ENCODE measurements at places on chromosomes 2 and 18.
A peak's percentile ranks its signal among the peaks of the same experiment; 100 is the strongest.

DNA sequence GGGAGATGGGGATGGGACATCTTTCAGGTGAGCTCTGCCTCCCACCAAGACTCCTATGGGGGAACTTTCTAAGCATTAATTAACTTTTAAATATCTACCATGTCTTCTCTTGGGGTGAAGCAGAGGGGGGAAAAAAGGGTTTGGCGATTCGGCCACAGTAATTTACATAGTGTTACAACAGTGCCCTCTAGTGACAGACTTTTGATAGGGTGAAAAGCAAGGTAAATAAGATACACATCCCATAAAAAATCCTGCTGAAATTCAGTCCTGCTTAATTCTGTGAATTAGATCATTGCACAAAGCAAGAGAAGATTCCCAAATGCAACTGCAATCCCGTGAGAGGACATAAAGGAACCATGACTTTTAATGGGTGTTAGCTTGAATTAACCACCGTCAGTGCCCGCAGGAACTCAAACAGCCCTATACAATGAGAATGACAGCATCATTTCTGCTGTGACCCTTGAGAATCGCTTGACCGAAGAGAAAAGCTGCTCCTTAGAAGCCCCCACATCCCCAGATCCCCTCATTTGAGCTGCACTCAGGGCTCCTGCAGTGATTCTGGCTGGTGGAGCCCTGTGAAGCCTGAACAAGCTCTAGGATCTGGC, 32.8 kb downstream of the FAM124B start:
- DNase-seq = peak; percentile 5

GRCh38 chr18:37244618-37245017, 321.0 kb downstream of the CELF4 start:
- no peak for DNase-seq

- no peak for DNase-seq
These were observed 678.7 kb downstream of the EPHA4 start for GRCh38 chr2:220893411-220893810.

GRCh38 chr2:204479557-204479956, 65.7 kb upstream of the PARD3B start:
- no peak for DNase-seq

GRCh38 chr2:138182250-138182936, 218.1 kb downstream of the HNMT start:
- no peak for DNase-seq

GRCh38 chr2:212957624-212958023, 193.8 kb downstream of the IKZF2 start:
- no peak for DNase-seq

DNA sequence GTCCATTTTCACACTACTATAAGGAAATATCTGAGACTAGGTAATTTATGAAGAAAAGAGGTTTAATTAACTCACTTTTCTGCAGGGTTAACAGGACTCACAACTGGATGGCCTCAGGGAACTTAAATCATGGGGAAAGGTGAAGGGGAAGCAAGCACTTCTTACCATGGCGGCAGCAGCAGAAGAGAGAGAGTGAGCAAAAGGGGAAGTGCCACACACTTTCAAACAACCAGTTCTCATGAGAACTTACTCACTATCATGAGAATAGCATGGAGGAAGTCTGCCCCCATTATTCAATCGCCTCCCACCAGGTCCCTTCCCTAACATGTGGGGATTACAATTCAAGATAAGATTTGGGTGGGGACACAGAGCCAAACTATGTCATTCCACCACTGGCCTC, 55.1 kb upstream of the NETO1 start:
- no peak for DNase-seq

GRCh38 chr18:70385474-70385873, 96.6 kb downstream of the SOCS6 start:
- peak; percentile 30 for DNase-seq

DNA sequence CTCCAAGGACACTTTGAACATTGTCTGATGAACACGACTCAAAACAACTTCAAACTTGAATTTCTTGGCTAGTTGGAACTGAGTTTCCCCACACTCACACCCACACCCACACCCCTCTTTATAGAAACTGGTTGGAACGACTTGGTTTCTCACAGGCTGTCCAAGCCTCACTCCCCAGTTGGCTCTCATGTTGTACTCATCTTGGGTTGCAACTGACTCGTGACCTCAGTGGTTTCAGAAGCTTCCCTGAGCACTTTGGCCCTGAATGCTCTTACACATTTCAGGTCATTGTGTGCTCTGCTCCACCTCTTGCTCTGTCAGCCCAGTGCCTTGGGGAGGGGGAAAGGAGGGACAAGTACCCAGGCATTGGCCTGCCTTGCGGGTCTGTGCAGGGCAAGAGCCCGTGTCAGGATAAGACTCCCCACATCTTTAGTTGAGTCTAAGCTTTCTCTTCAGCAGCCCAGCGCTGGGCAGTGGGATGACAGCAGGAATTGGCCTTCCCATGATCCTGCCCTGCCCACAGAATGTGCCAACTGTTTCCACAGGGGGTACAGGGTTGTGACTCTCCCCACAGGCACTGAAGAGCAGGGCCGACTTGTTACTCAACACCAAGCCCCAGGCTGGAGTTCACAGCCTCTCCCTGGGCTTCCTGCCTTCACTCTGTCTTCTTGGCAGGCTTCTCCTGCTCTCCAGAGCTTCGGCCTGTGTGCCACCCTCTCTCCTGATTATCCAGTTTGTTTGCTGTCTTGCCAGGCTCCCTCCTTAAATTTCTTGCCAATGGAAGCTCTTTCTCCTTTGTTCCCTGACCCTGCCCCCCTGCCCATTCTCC, 104.6 kb downstream of the RTN4 start:
- DNase-seq = peak; percentile 67

DNA sequence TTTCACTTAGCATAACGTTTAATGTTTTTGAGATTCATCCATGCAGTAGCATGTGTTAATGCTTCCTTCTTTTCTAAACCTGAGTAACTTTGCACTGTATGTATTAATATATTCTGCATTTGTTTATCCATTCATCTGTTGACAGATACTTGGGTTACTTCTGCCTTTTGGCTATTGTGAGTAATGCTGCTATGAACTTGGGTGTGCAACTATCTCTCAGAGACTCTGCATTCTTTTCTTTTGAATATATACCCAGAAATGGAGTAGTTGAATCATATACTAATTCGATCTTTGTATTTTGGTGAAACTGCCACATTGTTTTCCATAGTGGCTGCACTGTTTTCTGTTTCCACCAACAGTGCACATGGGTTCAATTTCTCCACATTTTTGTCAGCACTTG, 128.3 kb downstream of the SH3BP4 start:
- no peak for DNase-seq

DNA sequence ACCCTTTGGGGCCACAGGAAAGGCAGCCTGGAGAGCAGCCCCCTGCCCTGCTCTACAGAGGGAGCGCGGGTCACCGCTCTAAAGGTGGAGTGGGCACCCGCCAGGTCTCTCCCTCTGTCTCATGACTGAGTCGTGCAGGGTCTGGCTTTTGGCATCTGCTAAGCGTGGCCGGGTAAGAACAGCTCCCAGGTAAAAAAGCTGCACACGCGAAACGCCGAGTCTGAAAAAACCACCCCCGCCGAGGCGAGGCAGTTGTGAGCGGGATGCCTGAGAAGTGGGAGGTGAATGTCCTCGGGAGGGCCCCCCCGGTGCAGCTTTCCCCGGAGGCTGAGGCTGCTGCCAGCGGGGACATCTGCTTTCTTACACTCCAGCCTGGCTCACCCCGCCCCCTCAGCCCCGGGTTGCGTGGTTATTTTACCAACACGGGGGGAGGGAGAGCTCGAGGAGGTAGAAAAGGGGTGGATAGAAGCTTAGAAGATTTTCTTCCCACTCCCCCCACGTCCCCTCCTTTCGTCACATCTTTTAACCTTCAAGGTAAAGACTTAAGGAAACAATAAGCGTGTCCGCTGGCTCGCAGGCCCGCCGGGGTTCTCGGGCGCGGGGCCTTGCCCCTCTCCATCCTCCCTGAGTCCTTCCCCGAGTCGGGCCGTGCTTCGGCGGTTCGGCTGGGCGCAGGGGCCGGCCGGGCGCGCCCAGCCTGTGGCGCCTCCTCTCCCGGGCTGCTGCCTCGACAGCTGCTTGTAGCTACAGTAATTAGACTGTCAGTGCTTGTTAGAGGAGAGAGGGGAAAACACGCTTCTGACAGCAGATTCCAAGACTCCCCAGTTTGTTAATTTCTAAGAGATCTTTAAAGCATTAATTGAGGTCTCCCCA, 70.6 kb upstream of the PSMD14 start:
- peak; percentile 67 for DNase-seq

GRCh38 chr2:193276988-193277387, 1082.3 kb upstream of the TMEFF2 start:
- DNase-seq = no peak

DNA sequence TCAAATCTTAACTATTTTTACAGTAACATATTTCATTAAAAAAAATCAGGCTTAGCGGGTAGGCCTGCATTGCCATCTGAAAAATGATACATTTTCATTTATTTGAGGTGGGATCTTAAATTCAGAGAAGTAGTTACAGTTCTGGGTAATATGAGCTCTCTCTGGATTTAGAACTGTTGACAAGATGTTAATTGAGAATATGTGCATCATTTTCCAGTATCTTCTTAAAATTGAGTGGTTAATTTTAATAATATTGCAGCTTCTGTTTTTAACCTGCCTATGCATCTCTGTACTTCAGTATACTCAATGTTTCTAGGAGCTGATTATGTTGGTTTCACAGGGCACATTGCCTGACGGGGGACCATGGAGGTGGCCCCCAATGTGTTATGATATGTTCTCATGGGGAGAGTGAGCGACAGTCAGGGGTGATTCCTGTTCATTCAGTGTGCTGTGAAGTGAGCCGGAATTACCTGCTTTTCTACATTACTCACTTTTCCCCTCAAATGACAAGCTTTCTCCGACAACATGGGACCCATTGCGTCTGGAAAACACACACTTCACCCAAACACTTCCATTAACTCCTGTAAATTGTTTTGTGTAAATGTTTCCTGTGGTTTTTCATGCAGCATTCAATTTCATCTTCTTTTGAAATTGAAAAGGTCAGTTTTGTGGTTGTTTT, 406.2 kb downstream of the MTX2 start:
- no peak for DNase-seq

GRCh38 chr2:183773775-183774174, 649.5 kb downstream of the NUP35 start:
- DNase-seq = no peak

DNA sequence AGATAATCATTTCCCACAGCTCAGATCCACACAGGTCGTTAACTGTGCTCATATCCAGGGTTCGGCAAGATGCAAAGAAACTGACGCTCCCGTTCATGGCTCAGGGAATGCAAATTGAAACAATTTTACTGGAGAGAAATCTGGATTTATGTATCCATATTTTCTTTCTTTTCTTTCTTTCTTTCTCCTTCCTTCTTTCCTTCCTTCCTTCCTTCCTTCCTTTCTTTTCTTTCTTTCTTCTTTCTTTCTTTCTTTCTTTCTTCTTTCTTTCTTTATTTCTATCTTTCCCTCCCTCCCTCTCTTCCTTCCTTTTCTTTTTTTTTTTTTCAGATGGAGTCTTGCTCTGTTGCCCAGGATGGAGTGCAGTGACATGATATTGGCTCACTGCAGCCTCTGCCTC, 20.0 kb upstream of the POMC start:
- DNase-seq = no peak

DNA sequence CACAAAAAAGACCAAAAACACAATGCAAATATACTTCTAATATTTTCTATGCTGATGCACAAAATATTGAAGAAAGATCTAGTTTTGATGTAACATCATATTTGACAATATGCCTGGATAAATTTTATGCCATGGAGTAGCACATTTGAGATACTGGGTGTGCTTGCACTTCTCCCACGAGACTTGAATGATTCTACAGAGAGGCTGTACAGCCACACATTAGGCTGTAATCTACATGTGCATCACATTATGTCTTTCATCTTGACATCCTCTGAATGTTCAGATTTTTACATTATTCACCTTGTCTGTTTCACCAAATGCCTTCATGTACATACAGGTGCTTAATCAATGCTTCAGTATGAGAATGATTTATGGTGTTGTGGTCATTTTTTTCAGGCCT, 756.4 kb upstream of the CDH7 start:
- no peak for DNase-seq

- DNase-seq = no peak
These were observed 2.0 kb upstream of the TRPM8 start for GRCh38 chr2:233915128-233915527.

GRCh38 chr2:3189961-3190360, 187.7 kb downstream of the EIPR1 start:
- no peak for DNase-seq

GRCh38 chr2:74532222-74532621, 2.5 kb downstream of the HTRA2 start:
- no peak for DNase-seq

- DNase-seq = no peak
These were observed 15.1 kb upstream of the EML4 start for GRCh38 chr2:42153944-42154581.

GRCh38 chr2:138364554-138365162, 136.9 kb upstream of the SPOPL start:
- no peak for DNase-seq

DNA sequence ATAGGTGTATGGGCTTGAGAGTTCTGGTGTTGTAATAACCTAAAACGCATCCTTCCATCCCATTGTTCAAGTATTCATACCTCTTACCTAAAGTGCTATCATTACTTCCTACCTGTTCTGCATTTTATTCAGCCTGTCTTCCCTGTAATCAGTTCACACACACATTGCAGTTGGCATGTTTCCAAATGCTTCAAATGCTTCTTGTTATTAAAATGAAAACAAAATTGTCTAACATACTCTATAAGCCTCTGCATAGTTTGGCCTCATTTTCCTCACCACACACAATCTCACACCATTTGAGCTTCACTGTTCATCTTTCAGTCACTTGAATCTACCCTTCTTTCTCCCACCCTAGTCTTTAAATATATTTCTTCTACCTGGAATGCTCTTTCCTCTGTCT, 1178.2 kb upstream of the NRXN1 start:
- DNase-seq = no peak

- DNase-seq = no peak
These were observed 127.4 kb upstream of the CTDP1 start for GRCh38 chr18:79552140-79552631.

DNA sequence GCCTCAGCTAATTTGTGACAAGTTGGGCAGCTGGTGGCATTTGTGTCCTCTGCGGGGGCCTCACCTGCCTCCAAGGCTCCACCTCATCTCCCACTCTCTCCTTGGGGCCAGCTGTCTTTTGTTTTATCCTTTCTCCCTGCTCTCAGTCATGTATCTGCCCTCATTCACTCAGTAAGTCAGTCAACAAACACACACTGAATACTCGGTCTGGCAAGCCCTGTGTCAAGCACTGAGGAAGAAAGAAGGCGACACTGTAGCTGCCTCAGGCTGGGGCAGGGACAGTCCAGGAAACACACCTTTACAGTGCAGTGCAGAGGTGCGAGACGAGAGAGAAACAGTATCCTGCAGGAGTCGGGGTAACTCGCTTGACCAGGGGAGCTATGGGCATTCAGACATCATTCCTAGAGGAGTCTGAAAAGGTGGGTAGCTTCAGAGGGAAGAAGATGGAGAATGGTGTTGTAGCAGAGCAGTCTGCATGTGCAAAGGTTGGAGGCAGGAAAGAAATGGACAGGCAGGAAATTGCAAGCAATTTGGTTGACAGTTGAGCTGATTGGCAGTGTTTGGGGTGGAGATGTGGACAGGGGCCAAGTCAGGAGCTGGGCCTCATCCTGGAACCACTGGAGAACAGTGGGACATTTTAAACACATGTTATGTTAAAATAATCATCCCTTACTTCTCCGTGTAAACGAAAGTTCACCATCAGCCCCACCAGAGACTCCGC, 34.9 kb downstream of the SCTR start:
- DNase-seq = no peak

All from midbrain (tissue), 1 donor.